ENCODE measurements at places on chromosomes 3 and 15.

- no peak for DNase-seq
Measured at GRCh38 chr3:183085634-183086390, 13.5 kb downstream of the MCCC1 start.

GRCh38 chr3:127779747-127780146, 42.6 kb downstream of the MGLL start:
- DNase-seq, result no peak

DNA sequence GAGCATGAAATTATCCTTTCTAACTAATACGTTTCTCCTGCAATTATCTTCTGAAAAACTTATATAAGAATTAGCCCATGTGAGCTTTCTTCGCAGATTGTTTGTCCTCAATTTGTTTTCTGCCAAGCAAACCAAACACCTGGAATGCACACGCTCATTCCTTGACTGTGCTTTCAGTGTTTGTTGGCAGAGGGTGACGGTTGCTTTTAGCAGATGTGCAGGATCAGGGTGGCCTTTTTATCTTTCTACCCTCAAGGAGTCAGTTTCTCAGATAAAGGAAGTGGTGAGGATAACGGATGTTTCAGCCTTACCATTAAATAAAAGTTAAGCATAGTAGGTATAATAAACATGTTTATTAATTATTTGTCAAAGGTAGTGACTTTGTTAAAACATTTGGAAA, 15.2 kb downstream of the ARPP21 start:
- no peak for DNase-seq

- DNase-seq, result no peak
Measured at GRCh38 chr3:147414390-147415138, 5.4 kb downstream of the ZIC1 start.

DNA sequence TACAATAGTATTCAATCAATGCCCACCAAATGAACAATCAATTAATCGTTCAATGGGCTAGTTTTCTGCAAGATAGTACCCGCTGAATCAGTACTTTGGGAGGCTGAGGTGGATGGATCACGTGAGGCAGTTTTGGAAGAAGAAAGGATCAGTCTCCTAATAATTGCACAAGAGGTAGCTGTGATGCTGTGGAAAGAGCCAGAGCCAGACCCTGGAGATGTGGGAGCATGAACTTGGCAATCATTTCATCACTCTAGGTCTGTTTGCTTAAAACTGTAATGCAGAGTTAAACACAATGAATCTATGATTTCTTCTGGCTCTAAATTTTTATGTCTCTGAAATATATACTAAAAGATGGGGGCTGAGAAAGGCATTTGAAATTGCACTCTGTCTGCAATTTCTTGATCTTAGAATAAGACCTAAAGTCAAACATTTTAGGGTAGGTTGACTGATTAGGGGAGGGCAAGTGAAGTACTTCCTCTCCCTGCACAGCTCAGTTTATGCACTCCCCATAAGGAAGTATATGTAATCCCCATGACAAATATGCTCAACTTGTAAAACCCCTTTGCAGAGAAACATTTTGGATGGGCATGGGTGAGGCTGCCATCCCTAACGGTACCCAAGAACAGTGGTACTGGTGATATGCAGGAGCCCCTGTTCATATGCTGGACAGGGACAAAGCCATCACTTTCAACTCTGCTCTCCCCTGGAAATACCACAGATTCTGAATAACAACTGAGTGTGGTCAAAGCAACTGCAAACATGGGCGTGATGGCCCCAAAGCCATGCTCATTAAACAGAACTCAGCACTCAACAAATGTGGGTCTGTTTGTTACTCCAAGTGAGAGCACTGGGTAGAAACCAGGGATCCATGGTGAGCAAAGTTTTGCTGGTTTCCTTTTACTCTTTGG, 28.6 kb upstream of the SPATA12 start:
- no peak for DNase-seq

DNA sequence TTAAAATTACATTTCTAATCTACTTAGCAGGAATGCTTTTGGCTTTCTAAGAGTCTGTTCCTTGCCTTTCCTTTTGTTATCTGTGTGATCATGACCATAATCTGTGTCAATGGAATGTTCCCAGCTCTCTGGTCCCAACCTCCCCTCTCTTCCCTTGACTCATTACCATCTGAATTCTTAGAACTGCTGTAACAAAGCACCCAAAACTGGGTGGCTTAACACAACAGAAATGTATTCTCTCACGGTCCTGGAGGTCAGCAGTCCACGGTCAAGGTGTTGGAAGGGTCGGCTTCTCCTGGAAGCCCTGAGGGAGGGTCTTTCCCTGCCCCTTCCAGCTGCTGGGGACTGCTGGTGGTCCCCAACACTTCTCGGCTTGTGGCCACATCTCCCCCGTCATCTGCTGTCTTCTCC, 81.1 kb downstream of the LRRK1 start:
- DNase-seq, result peak; percentile 11

GRCh38 chr3:82130046-82130445, 368.6 kb upstream of the GBE1 start:
- no peak for DNase-seq

GRCh38 chr15:65095011-65095746, 18.6 kb downstream of the KBTBD13 start:
- DNase-seq, result no peak

DNA sequence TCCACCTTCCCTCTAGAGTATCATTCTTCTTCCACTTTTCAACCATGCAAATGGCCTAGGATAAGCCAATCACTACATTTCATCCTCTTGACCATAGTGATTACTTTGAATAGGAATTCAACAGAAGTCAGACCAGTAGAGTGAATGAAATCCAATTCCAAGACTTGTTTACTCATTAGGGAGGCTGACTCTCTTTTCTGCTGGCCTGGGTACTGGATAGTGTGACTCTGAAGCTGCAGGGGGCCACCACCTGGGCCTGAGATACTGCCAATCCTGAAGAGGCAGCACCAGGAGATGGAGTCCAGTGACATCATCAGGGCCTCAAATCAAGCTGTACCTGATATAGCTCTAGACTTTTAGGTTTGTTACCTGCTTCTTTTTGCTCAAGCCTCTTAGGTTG, 7.0 kb upstream of the FSTL1 start:
- no peak for DNase-seq

- peak; percentile 5 for DNase-seq
Measured at GRCh38 chr15:98612490-98613110, 35.7 kb upstream of the IGF1R start.

- no peak for DNase-seq
Measured at GRCh38 chr3:63193647-63194046, 84.5 kb upstream of the SYNPR start.

DNA sequence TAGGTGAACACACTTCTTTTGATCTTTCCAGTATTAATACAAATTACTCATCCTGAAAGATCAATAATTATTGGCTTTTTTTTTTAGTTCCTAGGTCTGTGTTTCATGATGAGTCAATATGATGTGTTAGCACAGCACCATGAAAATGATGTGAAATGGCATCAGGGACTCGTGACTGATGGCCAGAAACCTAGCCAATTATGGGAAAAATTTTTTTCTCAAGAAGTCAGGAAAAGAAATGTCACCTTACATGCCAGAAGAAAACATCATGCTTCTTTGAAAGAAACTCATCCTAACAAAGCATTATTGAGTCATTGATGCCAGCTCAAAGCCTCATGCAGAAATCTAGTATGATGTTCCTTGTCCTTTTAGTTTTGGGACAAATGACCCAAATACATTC, 468.3 kb upstream of the CBLB start:
- DNase-seq, result no peak

- DNase-seq, result no peak
Measured at GRCh38 chr3:115022199-115022598, 124.9 kb downstream of the ZBTB20 start.

- DNase-seq, result no peak
Measured at GRCh38 chr15:90598031-90598577, 68.4 kb downstream of the CRTC3 start.
